ENCODE measurements at places on chromosomes 6 and 20. TPM values are rescaled to one million over a fixed set of nuclear protein-coding genes. Genes with fewer than 3 reads are reported as not detected.

The TAGAP gene
- 121 TPM for total RNA-seq

The MRAP2 gene
- not detected for total RNA-seq

The OLIG3 gene
- total RNA-seq, result not detected

The COL9A1 gene
- total RNA-seq, result not detected
